ENCODE measurements at places on chromosomes 3 and 15. TPM values are rescaled to one million over a fixed set of nuclear protein-coding genes. Genes with fewer than 3 reads are reported as not detected.

DNA sequence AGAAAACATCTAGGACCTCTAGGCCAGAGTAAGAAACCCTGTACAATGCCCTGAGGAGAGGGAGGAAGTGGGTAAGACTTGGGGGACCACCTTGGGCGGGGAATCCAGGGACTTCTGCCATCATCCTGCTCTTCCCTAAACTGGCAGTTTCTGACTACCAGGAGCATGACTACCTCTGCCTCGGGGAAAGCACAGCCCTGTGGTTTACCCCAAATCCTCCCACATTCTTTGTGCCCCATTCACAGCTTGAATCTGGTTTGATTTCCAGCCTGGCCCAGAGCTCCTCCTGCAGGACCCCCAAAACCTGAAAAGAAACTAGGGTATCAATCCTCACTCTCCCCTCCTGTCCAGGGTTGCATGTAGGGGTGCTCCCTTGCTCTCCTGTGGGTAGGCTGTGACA is 4.7 kb downstream of the C3orf18 start:
- no peak for ATAC-seq

Gene GOLGA8G
- total RNA-seq, result 0.07 TPM

Gene CCR2
- 0.43 TPM for total RNA-seq

- ATAC-seq, result no peak
Measured at GRCh38 chr15:98952381-98952803, 55.2 kb downstream of the PGPEP1L start.

Gene PPM1L
- 12.0 TPM for total RNA-seq

GRCh38 chr15:35559683-35560082 is 13.7 kb upstream of the DPH6 start:
- no peak for ATAC-seq

GRCh38 chr3:126442856-126443242 is 32.8 kb downstream of the ZXDC start:
- ATAC-seq, result no peak

Gene SIDT1
- 0.81 TPM for total RNA-seq

DNA sequence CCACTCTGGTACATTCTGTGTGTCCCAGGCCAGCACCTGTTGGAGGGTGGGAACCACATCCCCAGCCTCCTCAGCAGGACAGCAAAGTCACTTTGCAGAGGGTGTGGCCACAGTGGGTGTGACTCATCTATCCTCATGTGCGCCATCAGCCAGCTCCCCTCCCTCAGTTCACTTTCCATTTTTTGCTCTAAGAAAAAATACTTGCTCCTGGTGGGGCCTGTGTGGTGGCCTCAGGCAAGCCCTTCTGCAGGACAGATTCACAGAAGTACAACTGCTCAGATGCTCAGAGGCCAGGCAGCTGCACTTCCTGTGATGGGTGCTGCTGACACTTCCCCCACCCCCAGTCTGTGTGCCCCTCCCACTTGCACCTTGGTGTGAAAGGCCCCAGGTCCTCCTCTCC is 78.3 kb upstream of the ALDH1L1 start:
- ATAC-seq, result peak; percentile 67

Gene ACKR2
- 0.38 TPM for total RNA-seq

Gene CYP1A2
- total RNA-seq, result not detected

Gene AGBL1
- total RNA-seq, result 0.38 TPM

Gene MASP1
- total RNA-seq, result 4.4 TPM

DNA sequence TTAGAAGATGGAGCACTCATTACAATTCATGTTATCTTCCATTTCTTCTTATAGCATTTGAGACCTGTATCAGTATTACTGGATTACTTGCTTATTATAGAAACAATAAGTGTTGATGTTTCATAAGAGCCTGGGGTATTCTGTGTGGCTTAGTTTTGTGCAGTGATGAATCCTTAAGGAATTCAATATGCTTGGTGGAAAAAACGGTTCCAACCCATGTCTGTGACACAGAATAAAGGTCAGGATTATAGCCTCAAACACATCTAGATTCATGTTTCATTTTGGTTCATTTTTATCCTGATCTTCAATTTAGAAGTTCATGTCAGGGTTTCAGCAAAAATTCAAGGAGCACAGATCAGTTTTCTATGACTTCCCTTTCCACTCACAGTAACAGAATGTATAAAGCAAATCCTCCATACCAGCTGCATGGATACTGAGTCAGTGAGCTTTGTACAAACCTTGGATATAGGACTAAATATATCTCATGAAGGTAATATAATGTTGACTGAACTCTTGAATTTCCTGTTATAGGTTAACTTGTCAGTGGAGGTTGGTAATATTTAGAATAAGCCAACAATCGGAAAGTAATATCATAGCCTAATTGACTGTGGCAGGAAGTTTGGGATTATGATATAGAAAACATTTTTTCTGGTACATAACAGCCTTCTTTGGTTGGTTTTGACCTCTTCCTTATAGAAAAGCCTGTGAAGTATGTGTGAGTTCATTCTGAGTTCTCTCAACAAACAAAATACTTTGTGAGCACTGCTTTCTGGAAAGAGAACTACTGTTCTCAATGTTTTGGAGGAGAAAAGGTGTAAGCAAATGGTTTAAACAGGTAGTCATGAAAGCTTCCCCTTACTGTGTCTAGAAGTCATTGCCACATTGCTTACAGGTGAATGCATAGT is 218.2 kb upstream of the TPM1 start:
- peak; percentile 19 for ATAC-seq

DNA sequence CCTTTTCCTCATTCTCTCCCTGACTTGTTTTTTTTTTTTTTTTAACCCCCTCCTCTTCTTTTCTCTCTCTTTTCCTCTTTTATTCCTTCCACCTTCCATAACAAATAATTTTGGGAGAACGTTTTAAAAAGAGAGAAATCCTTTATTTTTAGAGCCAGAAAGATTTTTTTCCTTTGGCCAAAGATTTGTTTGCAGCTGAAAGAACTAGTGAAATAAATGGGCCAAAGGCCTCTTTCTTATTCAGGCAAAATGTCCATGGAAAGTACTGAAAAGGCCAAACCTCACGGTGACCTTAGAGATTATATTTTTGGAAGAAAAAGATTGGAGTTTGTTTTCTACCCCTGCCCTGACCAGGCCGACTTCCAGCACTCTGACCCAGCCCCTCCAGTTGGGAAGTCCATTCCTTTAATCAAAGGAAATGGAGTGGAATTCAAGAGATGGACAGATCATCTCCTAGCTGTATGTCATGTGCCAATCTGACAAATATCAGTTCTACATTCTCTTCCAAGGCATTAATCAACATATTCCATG is 214.3 kb upstream of the ADAMTS9 start:
- ATAC-seq, result no peak

DNA sequence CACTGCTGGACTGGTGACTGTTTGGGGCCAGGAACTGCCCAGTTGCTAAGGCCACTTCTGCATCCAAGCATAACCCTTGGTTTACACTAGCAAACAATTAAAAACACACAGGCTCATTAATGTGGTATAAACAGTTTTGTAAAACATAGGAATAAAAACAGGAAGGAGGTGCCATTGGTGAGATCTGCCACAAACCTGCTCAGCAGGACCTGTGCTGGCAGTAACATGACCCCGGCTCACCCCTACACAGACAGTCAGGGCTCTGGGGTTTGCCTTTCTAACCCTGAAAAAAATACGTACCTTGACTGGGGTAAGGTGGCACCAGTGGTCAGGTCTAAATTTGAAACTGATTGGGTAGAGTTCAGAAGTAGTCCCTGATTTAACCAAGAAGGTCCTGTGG is 76.2 kb downstream of the ATP1B3 start:
- ATAC-seq, result no peak

DNA sequence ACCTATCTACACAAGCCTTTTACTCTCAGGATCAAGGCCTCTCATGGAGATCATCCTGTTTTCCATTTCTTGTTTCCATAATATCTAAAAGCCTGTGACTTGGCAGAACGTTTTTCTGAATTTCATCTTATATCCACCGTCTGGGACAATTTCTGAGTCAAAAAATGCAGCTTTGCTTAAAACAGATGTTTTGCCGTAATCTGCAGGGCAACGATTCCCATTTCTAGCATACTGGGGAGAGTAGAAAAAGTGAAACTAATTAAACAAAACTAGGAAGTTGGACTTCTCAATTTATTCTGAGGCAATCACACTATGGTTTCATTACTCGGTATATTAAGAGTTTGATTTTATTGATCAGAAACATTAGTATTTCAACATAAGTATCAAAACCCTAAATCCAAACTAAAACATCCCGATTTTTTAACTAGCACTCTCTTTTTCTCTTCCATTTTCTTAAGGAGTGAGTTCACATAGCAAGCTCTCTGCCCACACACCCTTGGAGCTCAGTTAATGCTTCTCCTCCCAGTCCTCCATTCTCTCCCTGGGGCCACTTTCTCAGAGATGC is 33.6 kb downstream of the SPATA12 start:
- ATAC-seq, result no peak

Gene CPNE9
- total RNA-seq, result 0.63 TPM

- peak; percentile 60 for ATAC-seq
Measured at GRCh38 chr3:62210011-62210410, 163.3 kb downstream of the FEZF2 start.

- ATAC-seq, result no peak
Measured at GRCh38 chr15:90364251-90364650, 12.2 kb downstream of the ZNF774 start.

Gene CXCR6
- 1.2 TPM for total RNA-seq

- peak; percentile 23 for ATAC-seq
Measured at GRCh38 chr15:69742361-69742760, 289.7 kb downstream of the RPLP1 start.

Gene ARGFX
- total RNA-seq, result not detected

DNA sequence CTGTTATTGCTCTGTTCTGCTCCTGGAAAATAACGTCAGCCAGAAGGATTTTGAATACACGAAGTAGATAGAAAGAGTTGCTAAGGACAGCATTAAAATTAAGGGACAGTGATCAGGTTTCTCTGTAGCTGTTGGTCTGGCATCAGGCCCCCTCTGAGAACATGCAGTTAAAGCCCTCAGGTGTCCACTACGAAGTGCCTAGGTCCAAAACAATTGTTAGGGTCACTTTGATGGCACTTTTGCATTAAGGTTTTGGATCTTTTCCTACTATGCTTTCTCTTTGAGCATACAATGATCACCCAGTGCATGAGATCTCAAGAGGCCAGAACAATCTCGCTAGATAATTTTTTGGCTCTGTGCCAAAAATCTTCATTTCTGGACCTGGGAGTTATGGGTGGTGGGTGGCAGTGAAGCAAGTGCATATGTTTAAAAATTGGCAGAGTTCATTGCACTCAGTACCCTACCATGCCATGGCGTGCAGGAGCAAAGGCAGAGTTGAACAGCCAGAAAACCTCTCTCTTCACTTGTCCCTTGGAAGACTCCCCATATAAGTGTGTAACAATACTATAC is 797.6 kb downstream of the ROBO2 start:
- ATAC-seq, result no peak

Gene CCDC80
- total RNA-seq, result 13.9 TPM

- peak; percentile 44 for ATAC-seq
Measured at GRCh38 chr3:172562871-172563865, 39.9 kb upstream of the TNFSF10 start.

GRCh38 chr3:78178209-78178608 is 1138.3 kb downstream of the ROBO2 start:
- ATAC-seq, result no peak

- no peak for ATAC-seq
Measured at GRCh38 chr3:151166161-151166560, 36.9 kb downstream of the GPR171 start.
